ENCODE measurements at places on chromosomes 3 and 15.

DNA sequence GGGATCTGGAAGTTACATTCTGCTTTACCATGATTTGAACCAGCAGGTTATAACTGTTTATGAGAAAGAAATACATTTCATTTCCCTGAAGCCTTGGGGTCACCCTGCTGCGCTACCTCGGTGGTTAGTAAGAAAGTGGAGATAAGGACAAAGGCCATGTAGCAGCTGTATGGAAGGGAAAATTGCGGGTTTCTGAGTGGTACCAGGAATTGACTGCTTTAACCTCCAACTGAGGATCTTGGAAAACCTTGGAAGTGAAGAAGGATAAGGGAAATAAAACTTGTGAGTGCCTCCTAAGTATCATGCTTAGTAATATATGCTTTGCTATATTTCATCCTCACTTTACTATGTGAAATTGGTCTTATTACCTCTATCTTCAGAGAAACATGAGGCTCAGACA is 76.1 kb upstream of the GAP43 start:
- DNase-seq, result no peak

GRCh38 chr3:140941090-140941433 is 574 bp upstream of the SLC25A36 start:
- no peak for DNase-seq

DNA sequence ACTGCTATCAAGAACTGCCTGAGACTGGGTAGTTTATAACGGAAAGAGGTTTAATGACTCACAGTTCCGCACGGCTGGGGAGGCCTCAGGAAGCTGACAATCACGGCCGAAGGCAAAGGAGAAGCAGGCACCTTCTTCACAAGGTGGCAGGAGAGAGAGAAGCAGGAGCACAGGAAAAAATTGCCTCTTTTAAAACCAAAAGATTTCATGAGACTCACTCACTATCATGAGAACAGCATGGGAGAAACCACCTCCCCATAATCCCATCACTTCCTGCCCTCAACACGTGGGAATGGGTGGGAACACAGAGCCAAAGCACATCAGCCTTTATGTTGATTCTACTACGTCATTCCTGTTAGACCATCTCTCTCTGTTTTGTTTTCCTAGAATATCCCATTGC is 650.9 kb upstream of the SEMA6D start:
- DNase-seq, result no peak

GRCh38 chr3:46484911-46485778 is 12.6 kb upstream of the RTP3 start:
- DNase-seq, result no peak

DNA sequence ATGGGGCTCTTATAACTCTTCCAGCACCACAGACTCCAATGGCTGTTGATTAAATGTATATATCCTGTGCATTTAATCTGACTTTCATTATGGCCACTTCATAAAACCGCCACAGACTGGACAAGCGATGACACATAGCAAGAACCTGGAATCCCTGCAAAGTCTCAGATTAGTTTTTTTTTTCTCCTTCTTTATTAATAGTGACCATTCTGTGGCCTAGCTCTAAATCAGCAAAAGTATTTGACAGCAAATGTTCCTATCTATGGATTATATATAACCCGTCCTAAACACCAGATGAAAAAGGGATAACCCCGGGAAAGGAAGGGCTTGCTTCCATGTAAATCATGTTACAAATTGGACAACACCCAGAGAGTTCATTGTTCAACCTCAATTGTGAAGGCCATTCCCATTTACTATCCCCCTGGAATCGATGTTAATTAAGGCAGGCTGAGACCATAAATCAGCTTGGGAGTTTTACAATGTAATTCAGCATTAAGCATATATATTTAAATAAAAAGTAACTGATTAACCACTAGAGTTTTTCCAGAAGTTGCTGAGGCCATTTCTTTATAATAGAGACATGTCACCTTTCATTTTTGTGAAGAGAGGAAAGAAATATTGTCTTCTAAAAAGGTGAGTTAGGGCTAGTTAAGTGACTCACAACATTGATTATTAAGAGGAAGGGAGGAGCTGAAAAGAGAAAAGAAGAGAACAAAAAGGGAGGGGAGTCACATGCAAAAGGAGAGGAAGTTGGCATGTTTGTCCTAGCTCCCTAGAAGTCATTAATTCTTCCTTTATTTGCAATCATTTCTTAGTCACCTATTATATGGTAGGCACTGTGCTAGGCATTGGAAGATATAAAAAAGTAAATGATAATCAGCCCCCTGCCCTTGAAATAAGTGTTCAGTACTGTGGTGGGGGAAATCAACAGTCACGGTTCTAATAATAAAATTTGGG is 26.2 kb downstream of the ALDH1A2 start:
- no peak for DNase-seq

GRCh38 chr3:142977399-142977728 is 13.9 kb upstream of the PAQR9 start:
- no peak for DNase-seq

GRCh38 chr3:51954105-51954504 is 1.1 kb upstream of the GPR62 start:
- no peak for DNase-seq

DNA sequence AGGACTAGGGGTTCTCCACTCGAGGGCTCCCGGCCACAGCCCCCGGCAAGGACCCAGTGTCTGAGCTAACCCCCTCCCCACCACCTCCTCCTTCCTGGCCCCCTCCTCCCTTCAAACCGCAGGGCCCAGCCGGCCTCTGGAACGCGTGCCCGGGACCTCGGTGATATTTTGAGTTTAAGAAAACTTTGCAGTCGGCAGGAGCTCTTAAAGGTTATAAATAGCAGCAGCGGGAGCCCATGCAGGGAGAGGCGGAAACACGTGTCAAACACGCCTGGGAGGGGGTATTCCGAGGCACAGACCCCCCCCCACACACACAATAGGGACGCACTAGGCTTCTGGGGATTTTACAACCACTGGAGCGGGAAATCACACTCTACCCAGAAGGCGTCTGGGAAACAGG is 3.1 kb upstream of the PTH1R start:
- DNase-seq, result no peak

- DNase-seq, result peak; percentile 9
Measured at GRCh38 chr3:58214484-58215316, 3.9 kb upstream of the DNASE1L3 start.

DNA sequence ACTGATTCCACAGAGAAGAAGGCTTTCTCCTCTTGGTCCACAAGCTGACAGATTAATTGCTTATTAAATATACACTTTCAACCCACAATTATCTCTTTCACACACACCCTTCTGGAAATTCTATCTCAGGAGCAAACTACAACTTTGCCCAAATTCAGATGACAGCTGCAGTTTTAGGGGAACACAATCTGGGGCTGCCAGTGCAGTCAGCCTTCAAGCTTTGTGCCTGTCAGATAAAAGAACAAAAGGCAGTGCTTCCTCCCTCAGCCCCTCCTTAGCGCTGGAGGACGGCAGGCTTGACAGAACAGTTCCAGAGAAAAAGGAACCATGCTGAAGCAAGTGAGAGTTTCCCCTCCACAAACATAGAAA is 99.6 kb downstream of the TMCC1 start:
- DNase-seq, result no peak

DNA sequence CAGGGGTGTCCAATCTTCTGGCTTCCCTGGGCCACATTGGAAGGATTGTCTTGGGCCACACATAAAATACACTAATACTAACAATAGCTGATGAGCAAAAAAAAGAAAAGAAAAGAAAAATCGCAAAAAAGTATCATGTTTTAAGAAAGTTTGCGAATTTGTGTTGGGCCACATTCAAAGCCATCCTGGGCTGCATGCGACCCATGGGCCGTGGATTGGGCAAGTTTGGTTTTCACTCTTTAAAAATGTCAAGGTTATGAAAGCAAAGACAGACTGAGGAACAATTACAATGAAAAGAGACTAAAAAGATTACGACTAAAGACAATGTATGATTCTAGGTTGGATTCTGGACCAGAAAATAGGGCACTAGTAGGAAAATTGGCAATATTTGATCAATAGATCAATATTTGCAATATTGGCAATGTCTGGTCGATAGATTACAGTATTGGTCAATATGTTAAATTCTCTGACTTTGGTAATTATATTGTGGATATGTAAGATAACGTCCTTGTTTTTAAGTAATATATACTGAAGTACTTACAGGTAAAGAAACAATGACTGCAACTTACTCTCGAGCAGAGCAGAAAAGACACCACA is 19.9 kb downstream of the CCNL1 start:
- DNase-seq, result no peak

- peak; percentile 18 for DNase-seq
Measured at GRCh38 chr3:45988362-45988761, 7.3 kb downstream of the FYCO1 start.

DNA sequence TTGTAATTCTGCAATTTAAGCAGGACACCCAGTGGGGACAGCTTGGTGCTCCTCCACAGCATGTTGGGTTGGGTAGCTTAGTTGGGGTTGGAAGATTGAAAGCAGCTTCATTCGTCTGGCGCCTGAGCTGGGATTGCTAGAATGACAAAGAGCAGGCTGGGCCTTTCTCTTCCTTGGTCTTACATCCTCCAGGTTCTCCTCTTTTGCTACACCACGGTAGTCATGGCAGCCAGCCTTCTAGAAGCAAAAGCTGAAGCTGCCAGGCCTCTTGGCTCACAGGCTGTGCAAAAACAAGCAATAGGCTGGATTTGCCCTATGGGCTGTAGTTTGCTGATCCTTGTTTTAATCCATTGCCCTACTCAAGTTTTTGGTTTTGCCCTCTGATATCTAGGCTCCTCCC is 3.2 kb upstream of the ANXA2 start:
- no peak for DNase-seq

DNA sequence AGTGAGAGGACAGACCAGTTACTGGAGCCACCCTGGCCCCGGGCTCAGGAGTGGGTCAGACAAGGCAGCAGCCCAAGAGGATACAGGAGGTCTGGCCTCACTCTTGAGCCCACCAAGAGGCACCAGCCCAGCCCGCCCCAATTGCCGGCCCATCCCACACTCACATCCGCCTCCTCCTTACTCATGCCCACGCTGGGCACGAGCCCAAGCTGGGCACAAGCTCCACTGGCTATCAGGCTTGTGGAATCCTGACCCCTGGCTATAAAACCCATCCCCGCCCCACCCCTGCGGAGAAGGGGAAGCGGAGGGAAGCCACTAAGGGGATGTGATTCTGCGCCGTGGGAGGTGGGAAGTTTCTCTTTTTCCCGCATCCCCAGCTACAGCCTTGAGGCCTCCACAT is 25.9 kb downstream of the ADCY5 start:
- no peak for DNase-seq

DNA sequence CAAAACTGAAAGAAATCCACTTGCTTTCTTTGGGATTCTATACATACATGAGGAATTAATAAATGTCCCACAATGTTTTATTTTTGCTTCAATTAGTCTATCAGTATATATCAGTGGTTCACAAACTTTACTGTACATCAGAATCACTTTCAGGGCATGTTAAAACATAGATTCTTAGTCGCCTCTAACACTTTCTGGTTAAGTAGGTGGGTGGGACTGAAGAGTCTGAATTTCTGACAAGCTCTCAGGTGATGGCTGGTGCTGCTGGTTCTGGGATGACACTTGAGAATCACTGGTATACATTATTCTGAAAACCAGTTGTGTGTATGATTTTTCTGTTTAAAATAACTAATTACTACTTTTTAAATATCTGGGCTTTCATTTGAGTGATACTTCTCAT is 393.3 kb downstream of the TBC1D5 start:
- DNase-seq, result no peak

GRCh38 chr3:142530296-142530695 is 48.2 kb downstream of the ATR start:
- DNase-seq, result no peak

GRCh38 chr15:69357773-69358771 is 56.1 kb upstream of the KIF23 start:
- DNase-seq, result peak; percentile 67

- no peak for DNase-seq
Measured at GRCh38 chr3:52774901-52775864, 2.2 kb upstream of the ITIH1 start.

DNA sequence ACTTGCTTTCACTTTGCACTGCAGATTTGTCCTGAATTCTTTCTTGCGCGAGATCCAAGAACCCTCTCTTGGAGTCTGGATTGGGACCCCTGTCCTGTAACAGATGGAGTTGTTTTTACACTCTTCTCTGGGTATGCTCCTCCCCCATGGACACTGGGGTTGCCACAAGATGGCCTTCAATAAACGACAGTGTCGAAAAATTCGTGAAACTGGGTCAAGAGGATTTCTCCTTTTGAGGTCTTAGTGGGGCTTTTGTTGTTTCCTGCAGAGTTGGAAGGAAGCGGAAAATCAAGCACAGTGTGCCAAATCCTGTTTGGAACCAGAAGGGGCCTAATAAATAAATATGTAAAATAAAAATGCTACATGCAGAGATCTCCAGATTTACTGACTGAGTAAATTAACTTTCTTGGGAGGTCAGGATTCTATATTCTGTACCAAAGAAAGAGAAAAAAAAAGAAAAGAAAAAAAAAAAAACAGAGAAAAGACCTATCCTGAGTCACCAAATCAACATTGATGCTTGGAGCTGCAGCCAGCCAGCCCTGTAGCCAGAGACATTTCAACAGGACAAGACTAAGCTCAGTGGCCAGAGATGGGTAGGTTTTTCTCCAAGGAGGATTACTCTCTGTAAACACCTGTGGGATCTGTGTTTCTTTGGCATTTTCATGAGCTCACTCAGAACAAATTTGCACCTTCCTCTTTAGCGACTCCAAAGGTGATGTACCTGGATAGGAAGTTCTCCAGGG is 24.8 kb downstream of the CCDC80 start:
- DNase-seq, result no peak

GRCh38 chr3:7576071-7576470 is 715.2 kb downstream of the GRM7 start:
- DNase-seq, result no peak

GRCh38 chr15:74829486-74829885 is 3.1 kb downstream of the CPLX3 start:
- no peak for DNase-seq

- DNase-seq, result peak; percentile 82
Measured at GRCh38 chr3:191775451-191776233, 314.7 kb downstream of the PYDC2 start.

GRCh38 chr3:87691109-87691508 is 367.7 kb downstream of the CGGBP1 start:
- peak; percentile 2 for DNase-seq

- DNase-seq, result no peak
Measured at GRCh38 chr15:98401029-98401428, 247.3 kb upstream of the IGF1R start.

GRCh38 chr3:61600195-61600594 is 38.8 kb downstream of the PTPRG start:
- DNase-seq, result no peak

DNA sequence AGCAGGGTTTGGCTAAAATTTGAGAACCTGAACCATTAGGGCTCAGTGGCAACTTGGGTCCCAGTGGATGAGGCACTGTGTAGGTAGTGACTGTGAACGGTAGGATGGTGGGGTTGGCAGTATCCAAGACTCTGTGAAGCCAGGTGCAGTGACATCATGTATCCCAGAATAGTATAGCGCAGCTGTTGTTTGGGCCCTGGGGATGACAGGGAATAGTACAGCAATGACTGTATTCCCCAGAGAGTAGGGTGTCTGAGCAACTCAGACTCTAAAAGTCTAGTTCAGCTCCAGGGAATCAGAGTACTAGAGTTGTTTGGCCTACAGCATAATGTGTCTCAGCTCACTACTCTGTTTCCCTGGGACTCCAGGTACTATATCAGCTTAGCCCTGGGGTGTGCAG is 20.7 kb upstream of the PPP2R3A start:
- DNase-seq, result no peak
